ENCODE measurements at places on chromosomes 7 and 10. TPM values are rescaled to one million over a fixed set of nuclear protein-coding genes. Genes with fewer than 3 reads are reported as not detected.

Gene CYP3A5
- 1.6 TPM for polyA plus RNA-seq

Gene OR2A25
- not detected for polyA plus RNA-seq

Gene C10orf105
- 0.20 TPM for polyA plus RNA-seq

DNA sequence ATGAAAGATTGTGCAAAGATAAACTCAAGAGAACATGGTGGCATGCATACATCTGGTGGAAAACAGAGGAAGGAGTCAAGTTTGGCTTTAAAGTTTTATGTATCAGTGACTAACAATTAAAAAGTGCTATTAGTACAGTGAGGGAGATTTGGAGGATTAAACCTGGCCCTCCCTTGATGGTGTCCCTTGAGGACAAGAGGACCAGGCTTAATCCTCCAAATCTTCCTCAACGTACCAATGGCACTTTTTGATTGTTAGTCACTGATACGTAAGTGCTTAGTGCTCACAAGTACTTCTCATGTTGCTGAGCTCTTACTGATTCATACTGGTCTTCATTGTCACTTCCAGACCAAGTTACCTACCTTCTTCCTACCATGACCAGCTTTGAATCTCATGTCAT lies 47.2 kb upstream of the SEMA3E start:
- no peak for DNase-seq

DNA sequence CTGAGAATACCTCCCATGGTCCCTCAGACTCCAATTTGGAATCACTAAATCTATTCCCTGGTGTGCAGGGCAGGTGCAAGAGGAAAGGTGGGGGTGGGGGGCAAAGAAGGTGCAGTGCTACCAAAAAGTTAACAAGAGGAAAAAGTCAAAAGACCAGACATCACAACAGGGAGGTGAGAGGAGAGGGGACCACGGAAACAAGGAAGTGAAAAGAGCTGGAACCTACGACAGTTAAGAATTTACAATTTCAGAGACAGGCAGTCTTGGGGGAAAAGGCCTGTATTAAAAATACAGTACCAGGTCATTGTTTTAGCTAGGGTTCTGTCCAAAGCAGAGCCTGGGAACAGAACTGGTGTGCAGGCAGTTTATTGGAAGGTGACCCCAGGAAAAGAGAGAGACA lies 14.6 kb downstream of the ITGB1 start:
- DNase-seq = no peak

GRCh38 chr7:90560730-90561129 lies 35.4 kb upstream of the CDK14 start:
- no peak for DNase-seq

DNA sequence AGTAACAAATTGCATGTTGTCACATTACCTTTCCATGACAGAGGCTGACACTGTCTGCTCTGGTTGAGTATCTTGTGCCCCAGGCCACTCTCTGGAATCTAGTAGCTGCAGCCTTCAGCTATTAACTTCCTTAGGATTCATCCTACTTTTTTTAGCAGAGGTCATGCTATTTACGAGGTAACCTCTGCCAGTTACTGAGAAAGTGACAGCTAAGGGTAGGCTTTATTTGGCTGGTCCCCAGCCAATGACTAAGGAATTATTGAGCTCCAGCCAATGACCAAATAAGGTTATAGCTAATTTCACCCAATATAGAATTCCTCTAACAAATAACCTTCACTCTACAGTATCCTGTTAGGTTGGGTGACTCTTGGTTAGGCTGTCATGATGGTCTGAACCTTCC lies 1361.7 kb downstream of the XPNPEP1 start:
- peak; percentile 7 for DNase-seq

GRCh38 chr7:7704867-7705266 lies 13.5 kb downstream of the RPA3 start:
- no peak for DNase-seq

DNA sequence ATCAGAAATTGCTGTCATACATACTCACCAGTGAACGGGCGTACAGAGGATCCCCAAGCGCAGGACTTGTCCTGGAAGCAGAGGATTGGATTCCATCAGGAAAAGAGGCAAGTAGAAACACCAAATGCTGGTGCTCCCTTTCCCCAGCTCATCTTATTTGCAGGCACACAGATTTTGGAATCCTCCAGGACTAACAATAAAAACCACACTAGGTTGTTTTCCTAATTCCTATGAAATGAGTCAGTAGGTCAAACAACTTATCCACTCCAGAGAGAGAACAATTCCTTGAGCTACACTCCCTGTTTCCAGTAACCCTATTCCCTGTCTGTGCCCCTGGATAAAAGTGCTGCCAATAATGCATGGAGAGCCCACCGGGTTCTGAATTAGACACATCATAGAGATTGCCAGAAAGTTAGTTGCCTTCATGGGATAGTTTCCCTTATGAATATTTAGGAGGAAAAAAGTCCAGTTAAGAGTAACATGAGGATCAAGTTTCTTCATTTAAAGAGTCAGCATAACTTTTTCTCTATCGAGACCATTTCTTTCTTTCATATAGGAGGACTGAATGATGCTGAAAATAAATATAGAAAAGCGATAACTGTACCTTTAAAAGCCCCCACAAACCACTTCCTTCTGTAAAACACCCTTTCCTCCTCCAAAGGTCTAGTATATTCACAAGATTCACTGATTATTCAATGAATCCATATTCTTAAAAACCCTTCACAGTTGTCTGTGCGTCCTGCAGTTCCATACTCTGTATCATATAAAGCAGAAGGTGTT lies 178.3 kb upstream of the KLF14 start:
- DNase-seq = no peak

GRCh38 chr10:77266242-77266641 lies 371.4 kb downstream of the KCNMA1 start:
- DNase-seq = no peak

GRCh38 chr10:110042181-110042580 lies 34.4 kb downstream of the ADD3 start:
- no peak for DNase-seq

DNA sequence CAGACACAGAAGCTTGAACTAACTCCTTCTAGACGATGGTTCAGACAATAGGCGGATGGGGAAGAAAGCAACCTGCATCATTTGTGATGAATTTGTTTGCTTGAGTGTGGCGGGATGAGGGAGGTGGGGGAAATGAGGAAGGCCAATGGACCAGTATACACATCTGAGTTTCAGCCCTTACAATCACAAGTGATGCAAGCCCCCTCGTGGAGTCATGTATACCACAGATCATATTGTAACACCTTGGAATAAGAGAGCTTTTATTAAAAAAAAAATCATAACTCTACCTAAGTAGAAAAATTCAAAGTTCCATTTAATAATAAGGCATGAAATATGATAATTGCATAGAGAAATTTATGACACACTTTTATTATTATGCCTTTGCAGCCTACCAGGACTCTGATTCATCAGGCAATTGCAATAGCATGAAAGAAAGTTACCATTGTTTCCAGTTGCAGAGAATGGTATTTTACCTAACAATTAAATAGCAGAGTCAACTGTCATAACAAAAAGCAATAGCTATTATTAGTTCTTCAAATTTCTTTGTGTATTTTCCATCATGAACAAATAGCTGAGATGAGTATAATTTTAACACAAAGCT lies 230.2 kb upstream of the AKR1E2 start:
- DNase-seq = no peak

DNA sequence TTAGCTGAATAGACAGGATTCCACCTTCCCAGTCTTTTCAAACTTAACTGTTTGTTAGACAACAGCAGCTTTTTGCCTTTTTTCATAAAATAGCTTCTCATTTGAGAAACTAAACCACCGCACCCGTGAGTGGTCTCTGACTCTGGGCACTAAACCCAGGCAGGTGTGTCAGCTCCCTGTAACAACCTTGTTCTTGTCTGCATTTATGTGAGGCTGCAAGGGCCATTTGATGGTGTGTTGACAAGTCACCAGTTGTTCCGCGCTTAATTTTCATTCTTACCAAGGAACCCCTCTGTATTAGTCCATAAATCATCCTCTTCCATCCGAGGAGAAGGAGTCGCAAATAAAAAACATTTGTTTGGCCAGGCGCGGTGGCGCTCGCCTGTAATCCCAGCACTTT lies 1.5 kb downstream of the STOX1 start:
- no peak for DNase-seq

DNA sequence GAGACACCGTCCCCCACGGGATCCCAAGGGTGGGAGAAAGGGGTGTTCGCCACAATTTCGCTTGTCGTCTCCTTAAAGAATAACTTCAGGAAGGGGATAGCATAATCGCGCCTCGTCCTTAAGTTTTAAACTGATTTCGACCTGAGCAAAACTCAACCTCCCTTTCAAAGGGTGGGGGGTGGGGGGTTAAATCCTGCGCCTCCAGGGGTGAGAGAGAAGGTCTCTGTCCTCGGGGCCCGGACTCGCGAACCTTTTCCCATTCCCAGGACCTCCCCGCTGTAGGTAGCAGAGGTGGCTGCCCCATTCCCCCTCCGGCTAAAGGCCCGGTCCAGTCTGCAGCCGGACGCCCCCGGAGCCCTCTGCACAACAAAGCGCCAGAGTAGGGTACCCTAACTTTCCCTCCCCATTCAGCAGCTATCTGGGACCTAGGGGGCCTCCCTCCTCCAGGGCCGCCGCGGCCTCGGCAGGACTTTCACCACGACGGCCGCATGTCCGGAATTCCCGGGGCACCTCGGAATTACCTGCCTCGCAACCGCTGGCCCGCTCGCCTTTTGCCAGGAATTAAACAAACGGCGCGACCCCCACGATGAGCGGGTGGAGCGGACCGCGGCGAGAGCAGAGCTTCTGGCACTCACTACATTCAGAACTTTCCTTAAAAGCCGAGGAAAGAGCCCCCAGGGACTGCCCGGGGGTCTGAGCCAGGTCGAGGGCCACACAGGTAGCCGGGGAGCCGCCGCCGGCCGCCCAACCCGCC lies 1.7 kb downstream of the CDK6 start:
- DNase-seq = peak; percentile 77

DNA sequence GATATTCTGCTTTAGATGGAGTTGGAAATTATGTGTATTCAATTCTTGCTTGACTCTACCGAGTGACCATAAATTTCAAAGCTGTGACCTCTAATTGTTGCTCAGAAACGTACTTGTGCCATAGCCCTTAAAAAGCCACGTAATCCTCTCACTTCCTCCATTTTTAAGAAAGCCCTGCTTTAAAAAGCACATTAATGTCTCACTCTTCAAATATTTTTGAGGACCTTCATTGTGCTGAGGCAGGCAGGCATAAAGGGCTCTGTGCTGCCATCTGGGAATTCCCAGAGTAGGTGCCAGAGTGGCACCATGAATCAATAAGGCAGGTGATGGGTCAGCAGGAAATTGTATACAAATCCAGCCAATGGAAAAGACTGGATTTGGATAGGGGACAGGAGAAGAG lies 97.7 kb upstream of the FAM204A start:
- no peak for DNase-seq

DNA sequence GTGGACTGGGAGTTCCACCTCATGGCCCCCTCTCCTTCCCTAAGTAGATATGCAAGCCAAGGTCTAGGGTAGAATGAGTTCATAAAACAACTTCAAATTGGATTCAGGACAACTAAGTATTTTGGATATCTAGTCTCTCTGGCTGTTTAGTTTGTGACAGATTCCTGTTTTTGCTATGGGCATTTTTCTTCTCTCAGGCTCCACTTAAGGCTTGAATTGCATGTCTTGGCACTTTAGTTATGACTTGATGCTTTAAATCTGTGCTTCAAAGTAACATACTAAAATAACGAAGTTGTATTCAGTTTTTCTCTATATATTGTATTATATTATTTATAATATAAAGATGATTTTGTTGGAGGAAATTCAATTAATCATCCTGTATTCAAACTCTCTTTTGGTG lies 873.4 kb upstream of the MBL2 start:
- DNase-seq = no peak

GRCh38 chr10:127450644-127451043 lies 98.5 kb upstream of the NPS start:
- DNase-seq = peak; percentile 14

DNA sequence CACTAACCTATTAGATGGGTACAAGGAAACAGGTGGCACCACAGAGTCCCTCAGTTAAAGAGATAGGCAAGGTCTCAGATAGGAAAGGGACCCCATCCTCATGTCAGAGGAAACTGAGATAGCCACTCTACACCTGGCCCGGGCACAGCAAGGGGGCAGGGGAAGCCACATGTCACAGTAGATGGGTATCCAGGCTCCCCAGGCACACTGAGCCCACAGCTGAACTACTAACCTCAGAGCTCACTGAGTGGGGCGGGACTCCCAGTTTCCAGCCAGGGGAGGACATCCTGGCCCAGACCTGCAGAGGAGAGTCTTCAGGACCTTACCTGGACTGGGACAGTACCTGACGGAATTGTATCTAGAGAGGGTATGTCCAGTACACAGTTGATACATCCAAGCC lies 3.7 kb upstream of the CDHR1 start:
- no peak for DNase-seq

GRCh38 chr10:14345262-14345661 lies 14.5 kb upstream of the FRMD4A start:
- DNase-seq = no peak

GRCh38 chr7:2776401-2776800 lies 67.7 kb downstream of the GNA12 start:
- no peak for DNase-seq

DNA sequence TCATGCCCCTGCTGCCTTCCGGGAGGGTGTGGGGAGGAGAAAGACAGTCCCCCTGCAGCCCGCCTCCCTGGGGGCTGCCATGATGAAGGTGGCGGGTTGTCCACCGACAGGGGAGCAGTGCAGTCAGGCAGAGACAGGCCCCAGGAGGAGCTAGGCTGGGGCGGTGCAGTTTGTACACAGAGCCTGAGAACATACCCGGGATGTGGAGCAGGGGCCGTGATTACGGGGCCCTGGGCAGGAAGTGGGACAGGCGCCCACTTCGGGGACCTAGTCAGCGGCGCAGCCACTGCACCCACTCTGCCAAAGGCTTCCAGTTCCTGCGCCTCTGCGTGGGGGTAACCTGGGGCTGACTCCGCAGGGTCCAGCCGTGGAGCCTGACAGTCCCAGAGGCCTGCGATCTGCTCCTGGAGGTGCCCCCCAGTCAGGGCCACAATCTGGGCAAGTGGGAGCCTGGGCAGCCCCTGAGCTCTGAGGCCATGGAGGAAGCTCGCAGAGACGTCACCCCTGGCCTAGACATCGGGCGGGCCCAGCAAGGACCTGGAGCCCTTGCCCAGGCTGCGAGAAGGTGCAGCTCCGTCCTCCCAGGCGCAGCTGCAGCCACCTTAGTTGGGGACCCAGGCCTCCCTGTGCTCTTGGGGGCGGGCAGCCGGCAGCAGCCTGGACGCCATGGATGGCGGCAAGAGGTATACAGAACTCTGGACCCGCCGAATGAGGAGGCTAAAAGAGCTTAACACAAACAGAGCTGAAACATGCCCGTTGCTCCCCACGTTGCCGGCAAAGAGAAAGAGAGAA lies 1356.8 kb downstream of the XPNPEP1 start:
- no peak for DNase-seq

GRCh38 chr7:97801108-97801507 lies 69.2 kb downstream of the TAC1 start:
- DNase-seq = no peak
